ENCODE measurements at places on chromosomes 3 and 15.

GRCh38 chr15:41934843-41935242 is 37.5 kb downstream of the EHD4 start:
- peak; percentile 46 for DNase-seq

- no peak for DNase-seq
These were observed 28.8 kb downstream of the ST6GAL1 start for GRCh38 chr3:186959029-186959624.

DNA sequence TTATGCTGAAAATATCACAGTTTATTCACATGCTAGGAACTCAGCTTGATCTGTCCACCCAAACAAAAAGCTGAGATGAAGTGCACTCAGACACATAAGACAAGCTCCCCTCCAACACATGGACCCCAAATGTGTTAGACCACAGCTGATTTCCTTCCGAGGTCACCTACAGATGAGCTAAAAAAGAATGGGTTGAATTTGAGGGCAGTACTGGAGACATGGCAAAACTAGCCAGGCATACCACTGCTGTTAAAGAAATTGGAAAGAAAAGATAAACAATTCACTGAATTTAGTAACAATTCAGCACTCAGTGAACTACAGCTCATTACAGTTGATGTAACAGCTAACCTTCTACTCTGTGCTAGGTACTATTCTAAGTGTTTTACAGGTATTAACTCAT is 15.5 kb downstream of the PARP9 start:
- no peak for DNase-seq

GRCh38 chr3:143203848-143204247 is 84.3 kb downstream of the CHST2 start:
- no peak for DNase-seq

DNA sequence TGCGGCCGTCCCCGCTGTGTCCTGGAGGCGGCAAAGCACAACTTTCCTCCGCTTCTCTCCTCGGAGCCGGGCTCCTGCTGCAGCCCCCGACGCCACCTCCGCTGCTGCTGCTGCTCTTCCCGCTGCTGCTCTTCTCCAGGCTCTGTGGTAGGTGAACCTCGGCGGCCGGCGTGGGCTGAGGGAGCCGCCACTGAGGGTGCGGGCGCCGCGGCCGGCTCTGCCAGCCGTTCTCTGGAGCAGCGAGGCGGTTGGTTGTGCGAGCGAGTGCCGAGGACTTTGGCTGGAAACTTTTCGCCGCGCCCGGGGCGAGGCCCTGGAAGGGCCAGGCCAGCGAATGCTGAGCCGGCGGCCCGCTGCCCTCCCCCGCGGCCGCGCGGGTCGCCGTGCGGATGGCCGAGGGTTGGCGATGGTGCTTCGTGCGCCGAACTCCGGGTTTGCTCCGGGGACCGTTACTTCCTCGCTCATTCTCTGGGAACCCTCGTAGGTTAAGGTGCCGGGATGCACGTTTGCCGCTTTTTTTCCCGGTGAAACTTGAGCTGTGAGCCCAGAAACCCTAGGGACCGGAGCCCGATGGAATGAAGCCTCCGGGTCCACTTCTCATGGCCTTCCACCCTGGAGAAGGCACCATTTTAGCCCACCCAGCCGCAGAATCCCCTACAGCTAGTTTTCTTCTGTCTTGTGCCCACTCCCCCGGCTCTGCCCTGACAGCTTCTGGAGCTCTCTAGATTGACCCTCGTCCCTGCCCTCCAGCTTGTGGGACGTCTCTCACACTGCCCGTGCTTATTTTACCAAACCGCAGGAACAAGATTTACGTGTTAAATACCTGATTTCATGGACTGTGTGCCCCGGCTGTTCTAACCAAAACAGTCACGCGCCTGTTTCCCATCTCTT is 660 bp downstream of the NECTIN3 start:
- no peak for DNase-seq

DNA sequence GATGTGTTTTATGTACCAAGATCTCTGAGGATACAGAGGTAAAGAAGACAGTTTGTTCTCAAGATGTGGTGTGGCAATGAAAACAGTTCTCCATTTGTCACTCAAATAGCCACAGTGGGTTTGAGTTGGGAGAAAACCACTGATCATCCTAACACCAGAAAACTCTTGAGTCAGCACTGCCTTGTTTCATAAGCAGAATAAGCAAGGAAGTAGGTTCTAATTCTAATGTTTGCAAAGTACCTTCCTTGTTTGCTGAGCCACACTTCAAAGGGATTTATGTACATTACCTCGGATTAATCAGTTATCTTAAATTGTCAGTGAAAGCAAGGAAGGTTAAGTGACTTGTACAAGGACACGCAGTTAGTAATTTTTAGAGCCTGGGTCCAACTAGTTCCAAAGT is 107.8 kb upstream of the BOC start:
- DNase-seq = no peak

GRCh38 chr3:128293930-128294329 is 140.6 kb downstream of the EEFSEC start:
- no peak for DNase-seq

DNA sequence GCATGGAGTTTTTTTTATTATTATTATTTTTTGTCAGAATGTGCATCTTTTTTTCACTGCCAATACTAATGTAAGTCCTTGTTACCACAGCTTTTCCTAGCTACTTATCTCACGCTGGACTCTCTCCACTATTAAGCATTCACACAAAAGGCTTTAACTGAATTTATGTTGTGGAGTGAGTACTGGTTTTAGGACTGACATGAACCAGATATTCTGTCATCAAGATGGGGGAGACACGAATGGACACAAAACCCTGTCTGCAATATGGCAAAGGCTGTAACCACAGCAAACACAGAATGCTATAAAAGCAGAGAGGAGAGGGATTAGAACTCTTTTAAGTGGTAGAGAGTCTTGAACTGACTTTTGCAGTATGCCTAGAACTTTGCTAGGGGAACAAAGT is 592.2 kb upstream of the TBL1XR1 start:
- DNase-seq = no peak

DNA sequence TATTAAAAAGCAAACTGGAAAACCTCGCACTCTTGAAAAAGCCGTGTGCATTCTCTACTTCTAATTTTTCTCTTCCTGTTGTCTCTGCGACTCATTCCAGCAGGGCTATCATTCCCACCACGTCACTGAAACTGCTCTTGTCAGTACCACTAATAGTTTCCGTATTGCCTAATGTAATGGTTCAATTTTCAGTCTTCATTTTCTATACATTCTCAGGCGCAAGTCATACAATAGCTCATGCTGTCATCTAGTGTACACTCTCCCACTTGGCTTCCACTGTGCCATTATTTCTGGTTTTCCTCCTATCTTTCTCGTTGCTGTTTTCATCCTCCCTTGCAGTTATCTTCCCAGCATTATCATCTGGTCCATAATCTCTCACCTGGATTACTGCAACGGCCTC is 160.2 kb downstream of the SPATA16 start:
- DNase-seq = no peak

- no peak for DNase-seq
These were observed 201.1 kb downstream of the MAGI1 start for GRCh38 chr3:65837604-65838003.

DNA sequence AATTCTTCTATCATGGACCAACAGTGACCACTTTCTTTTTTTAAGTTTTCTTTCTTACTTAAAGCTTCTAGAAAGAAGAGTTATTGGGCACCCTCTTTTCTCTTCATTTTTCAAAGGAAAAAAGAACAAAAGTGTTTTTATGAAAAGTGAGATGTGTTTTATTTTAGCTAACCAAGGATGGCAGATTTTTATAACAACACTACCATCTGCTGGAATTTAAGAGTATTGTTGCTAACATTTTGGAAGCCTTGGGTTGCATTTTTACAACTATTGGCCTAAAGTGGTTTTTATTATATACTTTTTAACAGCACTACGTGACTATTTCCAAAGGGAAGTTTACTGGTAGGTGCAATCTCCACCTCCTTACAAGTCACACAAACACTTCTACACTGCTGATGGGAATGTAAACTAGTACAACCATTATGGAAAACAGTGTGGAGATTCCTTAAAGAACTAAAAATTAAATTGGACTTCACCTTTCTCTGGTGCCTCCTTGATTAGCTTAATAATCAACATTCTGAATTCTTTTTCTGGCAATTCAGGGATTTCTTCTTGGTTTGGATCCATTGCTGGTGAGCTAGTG is 237.7 kb upstream of the AGTR1 start:
- DNase-seq = no peak

DNA sequence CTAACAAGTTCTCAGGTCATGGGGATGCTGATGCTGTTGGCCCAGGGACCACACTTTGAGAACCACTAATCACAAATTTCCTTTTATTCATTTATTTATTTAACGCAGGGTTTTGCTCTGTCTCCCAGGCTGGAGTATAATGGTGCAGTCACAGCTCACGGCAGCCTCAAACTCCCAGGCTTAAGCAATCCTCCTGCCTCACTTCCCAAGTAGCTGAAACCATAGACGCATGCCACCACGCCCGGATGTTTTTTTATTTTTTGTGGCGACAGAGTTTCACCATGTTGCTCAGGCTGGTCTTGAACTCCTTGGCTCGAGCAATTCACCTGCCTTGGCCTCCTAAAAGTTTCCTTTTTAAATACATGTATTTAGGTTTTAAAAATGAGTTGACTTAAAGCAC is 20.7 kb upstream of the ISLR2 start:
- no peak for DNase-seq

- no peak for DNase-seq
These were observed 289.6 kb downstream of the UACA start for GRCh38 chr15:70473581-70474370.

DNA sequence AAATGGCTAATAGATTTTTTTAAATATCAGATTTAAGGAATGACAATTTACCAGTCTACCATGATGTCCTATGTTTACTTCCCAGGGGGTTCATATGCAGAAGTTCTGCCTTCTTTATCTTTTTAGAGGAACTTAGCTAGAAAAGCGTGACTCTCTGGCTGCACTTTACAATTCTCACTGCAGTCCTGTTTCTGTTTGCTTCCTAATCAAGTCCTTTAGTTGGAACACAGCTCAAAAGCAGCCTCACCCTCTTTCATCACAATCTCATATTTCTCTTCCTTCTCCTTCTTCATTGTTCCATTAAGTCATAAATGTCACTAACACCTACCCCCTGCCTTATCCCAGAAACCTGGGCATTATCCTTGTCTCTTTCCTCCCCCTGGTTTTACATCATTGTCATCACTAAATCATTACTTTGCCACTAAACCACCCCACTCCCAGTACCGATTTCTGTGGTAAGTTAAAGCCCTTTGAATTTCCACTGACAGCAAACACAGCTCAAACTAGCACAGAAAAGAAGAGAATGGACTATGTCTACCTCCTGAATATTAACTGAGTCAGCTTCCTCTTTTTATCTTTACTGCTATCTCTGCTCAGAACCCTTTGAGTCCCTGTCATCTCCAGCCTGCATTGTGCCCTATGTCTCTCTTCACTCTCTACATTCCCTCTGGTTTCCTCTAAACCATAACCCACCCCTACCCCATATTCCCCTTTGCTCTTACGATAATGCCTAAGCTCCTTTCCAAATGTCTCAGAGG is 13.8 kb upstream of the PPP4R2 start:
- DNase-seq = no peak

All from stimulated activated CD4-positive, alpha-beta T cell treated with anti-CD3 and anti-CD28 coated beads, Interleukin-4, amount 100 ng/mL, for 48 hours (primary cell).